ENCODE measurements at places on chromosomes 3 and 15.

DNA sequence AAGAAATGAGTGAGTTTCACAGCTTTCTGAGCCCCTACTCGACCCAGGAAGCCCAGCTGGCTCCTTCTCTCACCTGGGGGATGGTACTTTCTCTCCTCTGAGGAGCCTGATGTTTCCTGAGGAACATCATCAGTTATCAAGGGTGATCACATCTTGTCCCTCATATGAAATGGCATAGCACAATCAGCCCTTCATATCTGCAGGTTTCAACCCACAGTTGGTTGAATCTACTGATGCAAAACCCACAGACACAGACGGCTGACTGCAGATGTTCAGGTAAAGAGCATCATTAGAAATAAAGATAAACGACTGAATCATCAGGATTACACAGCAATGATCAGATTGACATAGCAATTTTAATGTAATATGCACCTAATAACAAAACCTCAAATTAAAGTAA, 93.6 kb upstream of the OSTN start:
- no peak for DNase-seq

- DNase-seq, result no peak
Observed at GRCh38 chr3:115139072-115139471, 8.0 kb downstream of the ZBTB20 start.

DNA sequence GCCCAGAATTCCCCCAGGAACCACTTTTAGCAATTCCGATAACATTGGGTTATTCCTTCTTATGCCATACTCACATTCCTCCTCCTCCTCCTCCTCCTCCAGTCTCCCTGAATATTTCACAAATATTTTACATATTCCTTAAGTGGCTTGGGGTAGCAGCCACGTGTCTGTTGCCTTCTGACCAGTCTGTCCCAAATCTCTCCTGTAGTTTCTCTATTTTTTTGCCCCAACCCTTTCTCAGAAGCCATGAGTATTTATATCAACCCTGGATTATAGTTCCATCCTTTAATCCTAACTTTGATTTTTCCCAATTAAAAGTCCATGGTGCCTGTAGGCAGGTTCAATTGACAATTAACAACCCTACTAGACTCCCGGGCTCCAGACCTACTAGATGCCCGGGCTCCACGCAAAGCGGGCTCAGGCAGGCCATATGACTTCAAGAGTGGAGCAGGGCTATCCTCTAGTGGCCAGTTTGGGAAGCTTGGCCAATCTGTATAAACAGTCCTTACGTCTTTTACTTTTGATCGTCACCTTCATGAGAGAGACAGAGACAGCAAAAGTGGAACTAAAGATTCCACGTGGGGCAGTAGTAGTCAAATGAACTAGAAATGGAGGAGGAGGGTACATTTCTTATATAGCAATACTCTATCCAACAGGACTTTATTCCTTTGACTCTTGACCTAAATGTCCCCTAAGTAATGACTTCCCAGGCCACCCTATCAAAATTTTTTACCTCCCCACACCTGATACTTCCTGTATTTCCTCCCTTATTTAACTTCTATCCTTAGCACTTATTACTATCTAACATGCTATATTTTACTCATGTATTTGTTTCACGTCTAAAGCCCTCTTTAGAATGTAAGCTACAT, 69.7 kb downstream of the USF3 start:
- peak; percentile 4 for DNase-seq

DNA sequence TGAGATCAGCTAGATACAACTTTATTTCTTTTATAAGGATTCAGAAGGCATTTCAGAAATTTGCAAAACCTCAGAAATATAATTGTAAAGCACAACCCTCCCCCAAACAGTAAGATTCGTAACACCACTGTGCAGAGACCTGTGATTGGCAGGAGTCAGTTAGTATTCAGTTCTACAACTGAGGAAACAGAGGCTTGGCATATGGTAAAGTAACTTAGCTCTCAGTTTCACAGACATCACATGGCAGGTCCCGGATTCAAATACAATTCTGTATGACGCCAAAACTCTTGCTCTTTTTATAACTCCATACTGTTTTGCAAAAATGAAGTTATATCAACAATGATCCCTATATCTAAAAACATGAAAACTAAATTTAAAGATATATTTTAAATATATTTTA, 225.6 kb upstream of the LMCD1 start:
- no peak for DNase-seq

DNA sequence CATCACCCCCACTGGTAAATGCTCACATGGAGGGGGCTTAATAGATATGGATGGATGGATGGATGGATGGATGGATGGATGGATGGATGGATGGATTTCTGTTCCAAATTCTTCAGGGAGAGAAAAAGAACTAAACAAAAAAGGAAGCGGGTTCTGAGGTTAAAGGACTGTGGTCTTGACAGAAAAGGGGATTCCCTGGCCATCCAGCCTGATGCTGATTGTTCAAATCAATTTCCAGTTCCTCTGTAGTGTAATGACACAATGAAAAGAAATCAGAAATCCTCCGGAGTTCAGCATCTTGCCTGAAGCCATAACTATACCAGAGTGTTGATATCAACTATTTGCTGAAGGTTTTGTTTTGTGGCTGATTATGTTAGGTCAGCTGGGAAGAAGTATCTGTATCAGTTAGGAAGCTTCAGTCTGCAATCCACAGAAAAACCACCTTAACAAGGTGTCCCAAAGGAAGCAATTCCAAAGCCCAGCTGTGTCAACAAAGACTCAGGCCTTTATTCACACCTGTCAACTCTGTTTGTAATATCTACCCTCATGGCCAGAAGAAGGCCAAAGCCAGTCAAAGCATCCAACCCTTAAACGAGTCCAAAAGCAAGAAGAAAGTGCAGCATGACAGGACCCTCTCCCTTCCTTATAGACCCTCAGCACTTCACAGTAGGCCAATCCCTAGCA, 24.5 kb upstream of the RASA2 start:
- DNase-seq, result no peak

GRCh38 chr3:126364130-126364695, 7.0 kb upstream of the KLF15 start:
- DNase-seq, result no peak

DNA sequence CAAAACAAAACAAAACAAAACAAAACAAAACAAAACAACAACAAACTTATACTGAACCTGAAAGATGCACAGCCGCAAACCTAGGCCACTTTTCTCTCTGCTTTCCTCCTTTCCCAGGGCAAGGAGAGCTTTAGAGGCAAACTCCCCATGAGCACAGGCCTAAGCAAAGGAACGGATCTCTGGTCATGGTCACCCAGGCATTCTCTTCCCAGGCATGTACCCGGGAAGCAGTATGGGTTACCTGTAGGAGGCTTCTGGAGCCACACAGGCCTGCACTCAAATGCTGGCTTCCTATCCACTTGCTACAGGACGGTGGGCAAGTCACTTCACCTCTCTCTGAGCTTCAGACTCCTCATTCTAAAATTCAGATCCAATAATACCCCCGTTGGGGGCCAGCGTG, 171.8 kb downstream of the SMAD6 start:
- no peak for DNase-seq

GRCh38 chr3:116281313-116282143, 163.8 kb downstream of the LSAMP start:
- DNase-seq, result no peak

DNA sequence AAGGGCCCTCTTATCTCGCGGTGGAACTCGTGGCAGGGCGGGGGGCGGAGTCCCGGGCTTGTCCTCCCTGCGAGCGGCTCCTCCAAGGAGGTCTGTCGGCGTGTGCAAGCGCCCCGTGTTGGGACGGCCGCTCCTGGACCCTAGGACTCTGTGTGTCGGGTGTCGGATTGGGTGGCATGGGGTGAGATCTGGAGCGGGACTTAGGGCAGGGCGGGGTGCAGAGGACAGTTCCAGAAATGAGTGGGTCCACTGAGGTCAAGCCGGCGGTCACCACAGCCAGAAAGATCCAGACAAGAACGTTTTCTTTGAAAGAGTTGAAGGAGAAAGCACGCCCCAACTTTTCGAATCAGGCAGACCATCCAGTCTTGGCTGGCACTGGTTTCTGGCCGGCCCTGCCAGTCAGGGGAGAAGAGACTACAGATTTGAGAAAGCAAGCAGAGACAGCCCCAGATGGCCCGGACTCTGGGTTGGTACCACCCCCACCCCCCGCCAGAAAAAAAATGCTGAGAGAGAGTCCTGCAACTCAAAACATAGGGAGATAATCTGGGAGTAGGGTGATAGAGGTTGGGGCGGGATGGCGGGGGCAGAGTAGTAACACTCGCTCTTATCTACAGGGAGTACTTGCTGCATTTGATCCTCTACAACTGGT, 784 bp upstream of the CISH start:
- DNase-seq, result peak; percentile 39

DNA sequence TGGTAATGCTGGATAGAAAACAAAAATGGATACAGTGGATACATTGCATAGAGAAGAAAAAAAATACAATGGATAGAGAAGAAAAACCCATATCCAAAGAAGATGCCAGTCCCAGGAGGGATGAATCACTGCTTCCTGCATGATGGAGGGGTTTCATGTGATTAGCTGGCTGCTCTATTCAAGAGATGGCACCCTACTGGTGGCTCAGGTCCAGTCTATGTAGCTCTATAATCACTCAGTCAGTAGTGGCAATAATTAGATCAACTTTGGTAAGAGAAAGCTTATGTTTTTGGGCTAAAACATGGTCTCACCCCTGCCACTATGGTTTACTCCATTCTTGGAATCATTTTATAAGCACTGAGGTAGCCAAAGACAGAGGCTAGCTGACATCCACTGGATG, 33.7 kb upstream of the NOX5 start:
- DNase-seq, result no peak

DNA sequence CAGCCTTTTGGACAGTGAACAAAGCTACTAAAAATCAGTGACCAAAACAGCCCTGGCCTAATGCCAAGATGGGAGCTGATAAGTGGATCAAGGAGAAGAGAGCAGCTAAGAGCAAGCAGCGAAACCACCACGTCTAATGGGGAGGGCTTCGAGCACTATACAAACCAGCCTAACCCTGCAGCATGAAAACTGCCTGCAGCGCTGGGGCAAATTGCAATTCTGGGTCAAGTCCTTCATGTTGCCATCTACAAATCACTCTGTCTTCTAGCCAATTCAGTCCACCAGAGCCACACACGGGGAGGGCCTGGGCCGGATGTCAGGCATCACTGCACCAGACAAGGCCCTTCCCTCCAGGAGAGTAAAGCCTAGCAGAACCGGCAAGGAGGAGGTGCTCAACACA, 30.5 kb upstream of the SPATA12 start:
- no peak for DNase-seq

- DNase-seq, result no peak
Observed at GRCh38 chr3:85258819-85259218, 300.0 kb downstream of the CADM2 start.

DNA sequence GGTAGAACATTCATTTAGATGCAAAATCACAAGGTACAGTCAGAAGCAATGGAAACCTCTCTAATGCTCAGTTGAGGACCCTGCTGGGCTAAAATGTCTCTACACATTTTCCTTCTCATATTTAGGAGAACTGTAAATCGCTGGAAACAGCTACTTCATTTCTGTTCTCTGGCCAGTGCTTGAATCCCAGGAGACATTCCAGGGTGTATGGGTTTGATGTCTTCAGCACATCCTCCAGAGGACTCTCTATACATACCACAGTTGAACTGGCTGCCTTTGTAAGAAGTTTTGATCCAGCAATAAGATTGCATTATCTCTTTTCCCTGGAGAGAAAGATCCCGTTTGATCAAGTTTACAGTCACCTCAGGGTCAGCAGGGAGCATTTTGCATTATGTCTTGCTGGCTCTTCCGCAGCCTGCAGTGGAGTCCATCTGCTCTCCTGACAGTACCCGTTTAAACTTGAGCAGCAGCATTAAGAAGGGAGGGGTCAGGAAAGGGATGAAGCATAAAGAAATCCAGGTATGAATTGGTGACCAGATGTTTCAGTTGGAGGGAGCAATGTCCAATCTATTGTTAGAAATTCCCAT, 676.0 kb downstream of the EPHA3 start:
- DNase-seq, result no peak

DNA sequence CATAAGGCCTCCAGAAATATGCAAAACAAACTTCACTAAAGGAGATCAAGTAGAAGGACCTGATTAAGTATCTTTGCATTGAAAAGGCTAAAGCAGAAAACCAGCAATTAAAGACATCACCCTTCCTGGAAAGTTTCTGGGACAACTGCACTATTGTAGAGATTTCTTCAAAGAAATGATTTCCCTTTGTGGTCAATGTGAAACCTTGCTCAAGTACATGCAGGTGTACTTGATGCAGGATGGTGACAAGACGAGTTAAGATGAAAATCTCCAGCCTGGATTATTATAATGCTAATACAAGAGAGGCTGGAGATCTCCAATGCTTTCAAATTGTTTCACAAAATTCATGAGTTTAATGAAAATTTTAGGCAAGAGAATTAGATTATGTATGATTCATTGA, 208.4 kb downstream of the TIGIT start:
- DNase-seq, result no peak

- no peak for DNase-seq
Observed at GRCh38 chr3:63966007-63966406, 53.8 kb upstream of the SCAANT1 start.

GRCh38 chr15:95884276-95884675, 446.2 kb upstream of the NR2F2 start:
- DNase-seq, result no peak
